ENCODE measurements at places on chromosomes 12 and 14. TPM values are rescaled to one million over a fixed set of nuclear protein-coding genes. Genes with fewer than 3 reads are reported as not detected.
A peak's percentile ranks its signal among the peaks of the same experiment; 100 is the strongest.

DNA sequence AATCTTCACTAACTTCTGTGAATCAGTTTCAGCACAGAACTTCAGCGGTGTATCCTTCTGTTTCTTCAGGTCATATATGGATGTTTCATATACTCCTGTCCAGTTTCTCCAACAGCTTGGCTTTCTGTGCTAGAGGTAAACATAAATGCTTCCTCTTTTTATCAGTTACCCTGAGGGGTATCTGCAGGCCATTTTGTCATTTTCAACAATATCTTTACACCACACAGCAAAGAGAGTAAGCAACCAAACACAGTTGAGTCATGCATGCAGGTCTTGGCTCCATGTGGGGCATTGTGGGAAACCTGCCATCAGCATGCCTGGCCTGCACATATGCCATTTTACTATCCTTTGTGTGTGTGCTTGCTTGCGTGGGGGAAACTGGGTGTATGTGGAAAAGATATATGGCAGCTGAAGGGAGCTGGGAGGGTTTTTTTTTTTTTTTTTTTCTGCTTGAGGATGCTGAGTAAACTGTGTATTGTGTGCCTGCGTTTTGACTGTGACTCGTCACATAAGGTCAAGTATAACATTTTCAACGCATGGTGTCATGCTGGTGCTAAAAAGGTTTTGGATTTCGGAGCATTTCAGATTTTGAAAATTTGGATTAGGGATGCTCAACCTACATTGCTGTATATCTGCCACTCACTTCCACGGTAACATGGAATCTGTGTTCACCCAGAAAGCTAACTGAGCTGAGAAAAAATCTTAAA is 56.1 kb upstream of the YARS2 start:
- no peak for DNase-seq
- no peaks in the 10 kb centered on the region for H3K36me3 ChIP-seq
- no peak overlapping the region for H3K4me3 ChIP-seq
- no peaks in the 10 kb centered on the region for H3K27me3 ChIP-seq
- no peaks in the 10 kb centered on the region for H3K4me1 ChIP-seq

DNA sequence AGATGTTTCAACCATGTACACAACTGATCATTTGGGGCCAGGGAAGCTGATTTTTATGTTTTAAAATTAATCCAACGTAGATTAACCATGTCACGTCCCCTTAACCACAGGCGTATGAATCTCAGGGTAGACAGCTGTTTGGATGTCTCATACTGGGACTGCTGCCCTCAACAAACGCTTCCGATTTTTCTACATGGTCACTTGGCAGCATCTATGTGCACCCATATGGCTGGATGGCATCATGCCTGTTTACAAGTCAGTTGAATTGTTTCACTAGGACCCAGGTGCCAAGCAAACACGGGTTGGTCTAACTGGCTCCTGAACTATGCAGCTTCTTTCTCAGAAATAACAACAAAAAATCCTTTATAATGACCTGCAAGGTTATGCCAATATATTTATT is 393.8 kb downstream of the NPAS3 start:
- H3K27ac ChIP-seq: no peak overlapping the region
- no peaks in the 10 kb centered on the region for H3K27me3 ChIP-seq
- no peak for DNase-seq
- H3K4me3 ChIP-seq: no peak overlapping the region
- 0 out of 2 replicates have a peak, but pooled peaks cover 5% of the 10 kb centered on the region for H3K36me3 ChIP-seq

GRCh38 chr12:31773867-31774266 is 45.0 kb upstream of the AMN1 start:
- H3K27ac ChIP-seq: no peak overlapping the region
- no peaks in the 10 kb centered on the region for H3K36me3 ChIP-seq
- no peak for DNase-seq
- H3K4me1 ChIP-seq: no peaks in the 10 kb centered on the region
- H3K27me3 ChIP-seq: no peaks in the 10 kb centered on the region

The GLS2 gene
- 24.5 TPM for total RNA-seq

The SLC25A21 gene
- total RNA-seq: 12.1 TPM

The LRIG3 gene
- 7.5 TPM for total RNA-seq

DNA sequence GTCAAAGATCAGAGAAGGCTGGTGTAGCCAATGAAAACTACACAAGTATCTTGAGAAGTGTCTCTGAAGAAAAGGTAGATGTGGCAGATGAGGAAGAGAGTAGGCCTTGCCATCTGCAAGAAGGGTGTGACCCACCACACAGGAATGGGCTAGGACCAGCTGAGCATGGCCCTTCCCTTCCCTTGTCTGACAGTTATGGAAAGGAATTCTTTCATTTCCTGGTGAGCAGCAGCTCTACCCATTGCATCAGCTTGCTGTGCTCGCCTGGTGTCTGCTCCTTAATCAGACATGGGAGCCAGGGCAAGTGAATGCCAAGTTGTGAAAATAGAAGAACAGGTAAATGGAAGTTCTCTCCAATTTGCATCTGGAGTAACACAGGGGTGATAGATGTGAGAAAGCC is 145.2 kb upstream of the KRR1 start:
- no peak overlapping the region for H3K27ac ChIP-seq
- H3K27me3 ChIP-seq: no peaks in the 10 kb centered on the region
- no peaks in the 10 kb centered on the region for H3K4me1 ChIP-seq
- no peaks in the 10 kb centered on the region for H3K36me3 ChIP-seq
- DNase-seq: no peak
- H3K4me3 ChIP-seq: no peak overlapping the region

GRCh38 chr14:36519431-36520321 is at the start of gene NKX2-1:
NKX2-1 (minus strand) TSS chr14:36520232; CDS start chr14:36520129, 103 bp downstream.
- DNase-seq: peak; percentile 87
- peak within 1 kb of the TSS; percentile 59 for H3K4me3 ChIP-seq
- H3K4me1 ChIP-seq: peaks cover 58% of the 10 kb centered on the region
- H3K27me3 ChIP-seq: peaks cover 100% of the 10 kb centered on the region
- H3K27ac ChIP-seq: no peak within 1 kb of the TSS
- H3K36me3 ChIP-seq: no peaks in the 10 kb centered on the region

DNA sequence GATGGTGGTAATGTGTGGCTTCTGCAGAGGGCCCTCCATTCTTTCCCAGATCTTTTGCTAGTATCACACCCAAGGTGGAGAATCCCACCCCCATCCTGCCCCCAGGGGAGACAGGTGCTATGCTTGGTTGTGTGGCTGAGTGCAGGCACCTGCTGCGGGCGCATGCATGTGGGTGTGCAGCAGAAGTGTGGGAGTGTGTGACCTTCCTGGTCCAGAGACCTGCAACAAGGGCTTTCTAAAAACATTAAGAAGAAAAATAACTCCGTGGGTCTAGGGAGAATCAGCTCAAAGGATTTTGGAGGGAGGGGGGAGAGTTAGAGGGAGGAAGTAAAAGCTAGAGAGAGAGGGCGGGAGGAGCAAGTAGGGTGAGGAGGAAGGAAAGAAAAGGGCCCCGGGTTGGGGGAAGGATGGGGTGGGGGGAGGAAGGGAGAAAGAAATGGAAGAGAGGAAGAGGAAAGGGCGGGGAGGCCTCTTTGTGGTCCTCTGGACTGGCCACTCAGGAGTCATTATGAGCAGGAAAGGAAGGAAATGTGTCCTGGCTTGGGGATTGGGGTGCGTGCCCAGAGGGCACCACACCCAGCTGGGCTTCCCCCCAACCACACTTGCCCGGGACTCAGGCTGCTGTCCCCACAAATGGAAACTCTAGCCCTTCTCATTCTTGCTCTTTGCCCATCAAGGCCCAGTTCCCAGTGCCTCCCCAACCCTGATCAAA is 3.1 kb upstream of the FIGNL2 start:
- peaks cover 26% of the 10 kb centered on the region for H3K4me1 ChIP-seq
- H3K27ac ChIP-seq: no peak overlapping the region
- DNase-seq: no peak
- no peaks in the 10 kb centered on the region for H3K36me3 ChIP-seq
- no peak overlapping the region for H3K4me3 ChIP-seq

GRCh38 chr12:71994715-71995114 is 56.1 kb downstream of the TPH2 start:
- DNase-seq: no peak
- no peak overlapping the region for H3K27ac ChIP-seq
- no peaks in the 10 kb centered on the region for H3K4me1 ChIP-seq
- H3K36me3 ChIP-seq: no peaks in the 10 kb centered on the region
- no peak overlapping the region for H3K4me3 ChIP-seq

GRCh38 chr12:92769124-92769901 is 66.5 kb downstream of the PLEKHG7 start:
- DNase-seq: no peak
- no peaks in the 10 kb centered on the region for H3K27me3 ChIP-seq
- H3K4me3 ChIP-seq: no peak overlapping the region
- no peaks in the 10 kb centered on the region for H3K36me3 ChIP-seq
- H3K4me1 ChIP-seq: peaks cover 8% of the 10 kb centered on the region
- no peak overlapping the region for H3K27ac ChIP-seq

The TOMM20L gene
- not detected for total RNA-seq

The GNS gene
- total RNA-seq: 33.7 TPM

The LHX5 gene
- not detected for total RNA-seq

Data from GM23338 (cell line).